ENCODE measurements at places on chromosomes 16 and 17.

DNA sequence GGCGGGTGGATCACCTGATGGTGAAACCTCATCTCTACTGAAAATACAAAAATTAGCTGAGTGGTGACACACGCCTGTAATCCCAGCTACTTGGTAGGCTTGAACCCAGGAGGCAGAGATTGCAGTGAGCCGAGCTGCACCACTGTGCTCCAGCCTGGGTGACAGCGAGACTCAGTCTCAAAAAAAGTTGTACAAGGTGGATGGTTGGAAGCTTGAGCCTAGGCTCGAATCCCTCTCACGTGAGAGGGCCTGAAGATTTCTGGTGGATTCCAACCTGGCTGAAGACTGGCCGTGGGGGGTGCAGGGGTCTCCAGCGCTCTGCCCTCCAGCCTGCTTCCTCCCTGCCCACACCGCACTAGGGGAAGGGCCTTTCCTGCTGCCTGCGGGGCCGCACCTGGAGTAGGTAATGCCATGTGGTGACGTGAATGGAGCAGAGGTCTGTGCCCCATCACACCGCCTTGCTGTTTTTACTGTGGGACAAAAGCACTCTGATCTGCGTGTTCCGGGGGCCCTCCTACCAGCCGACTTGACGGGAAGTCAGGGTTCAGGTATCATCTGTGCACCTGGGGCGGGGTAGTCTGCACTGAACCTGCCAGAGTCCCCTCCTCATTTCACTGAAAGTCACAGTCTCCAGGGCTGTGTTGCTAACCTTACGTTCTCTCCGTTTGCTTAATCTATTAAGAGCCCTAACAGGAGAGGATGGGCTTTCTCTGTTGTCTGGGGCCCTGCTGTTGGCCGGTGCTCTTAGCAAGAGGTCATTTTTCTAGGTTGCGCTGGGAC, 4.2 kb downstream of the RPL13 start:
- DNase-seq: no peak

GRCh38 chr16:50373780-50374179, 5.0 kb upstream of the BRD7 start:
- DNase-seq: no peak

DNA sequence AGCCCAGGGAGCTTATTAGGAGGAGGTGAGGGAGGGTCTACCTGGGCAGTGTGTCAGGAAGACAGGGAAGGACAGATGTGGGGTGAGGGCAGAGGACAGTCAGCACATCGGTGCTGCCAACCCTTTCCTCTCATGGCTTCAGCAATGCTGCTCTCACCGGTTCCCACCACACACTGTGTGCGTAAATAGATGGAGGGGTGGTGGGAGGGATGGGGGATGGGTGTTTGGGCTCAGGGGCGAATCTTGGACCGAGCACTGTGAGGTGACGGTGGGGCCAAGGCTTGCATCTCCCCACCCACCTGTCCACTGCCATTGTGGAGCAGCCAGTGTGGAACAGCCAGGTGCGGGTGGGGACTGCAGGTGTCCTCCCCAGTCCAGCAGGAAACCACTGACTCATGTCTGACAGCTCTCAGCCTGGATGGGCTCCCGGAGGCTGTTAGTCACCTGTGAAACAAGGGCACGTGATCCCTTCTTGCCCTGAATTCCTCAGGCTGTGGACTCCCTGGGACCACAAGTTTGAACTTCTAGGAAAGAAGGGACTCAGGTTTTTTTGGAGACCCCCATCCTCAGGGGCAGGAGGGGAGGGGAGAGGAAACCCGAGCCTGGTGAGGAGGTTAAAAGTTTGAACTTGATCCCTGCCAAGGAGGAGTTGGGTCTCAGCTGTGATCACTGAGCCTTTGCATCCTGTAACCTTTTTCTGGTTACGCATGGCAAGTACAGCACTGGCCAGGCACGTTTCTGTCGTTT, 42.7 kb upstream of the SMPD3 start:
- DNase-seq: no peak

DNA sequence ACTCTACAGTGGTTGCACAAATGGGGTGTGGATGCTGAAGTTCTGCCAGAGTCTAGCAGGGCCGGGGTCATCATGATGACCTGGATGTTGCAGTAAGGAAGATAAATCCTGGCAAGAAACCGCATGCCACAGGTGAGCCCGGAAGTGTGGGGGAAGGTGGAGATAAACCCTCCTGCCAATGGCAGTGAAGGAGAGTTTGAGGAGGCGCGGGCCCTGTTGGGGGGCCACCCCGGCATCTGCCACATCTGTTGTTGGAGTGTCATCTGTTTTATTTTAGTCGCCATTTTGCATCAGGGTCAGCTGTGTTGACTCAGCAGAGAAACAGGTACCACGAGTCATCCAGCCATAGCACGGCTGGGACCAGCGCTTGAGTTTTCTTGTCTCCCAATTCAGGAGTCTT, 173.8 kb upstream of the CHMP6 start:
- peak; percentile 57 for DNase-seq

DNA sequence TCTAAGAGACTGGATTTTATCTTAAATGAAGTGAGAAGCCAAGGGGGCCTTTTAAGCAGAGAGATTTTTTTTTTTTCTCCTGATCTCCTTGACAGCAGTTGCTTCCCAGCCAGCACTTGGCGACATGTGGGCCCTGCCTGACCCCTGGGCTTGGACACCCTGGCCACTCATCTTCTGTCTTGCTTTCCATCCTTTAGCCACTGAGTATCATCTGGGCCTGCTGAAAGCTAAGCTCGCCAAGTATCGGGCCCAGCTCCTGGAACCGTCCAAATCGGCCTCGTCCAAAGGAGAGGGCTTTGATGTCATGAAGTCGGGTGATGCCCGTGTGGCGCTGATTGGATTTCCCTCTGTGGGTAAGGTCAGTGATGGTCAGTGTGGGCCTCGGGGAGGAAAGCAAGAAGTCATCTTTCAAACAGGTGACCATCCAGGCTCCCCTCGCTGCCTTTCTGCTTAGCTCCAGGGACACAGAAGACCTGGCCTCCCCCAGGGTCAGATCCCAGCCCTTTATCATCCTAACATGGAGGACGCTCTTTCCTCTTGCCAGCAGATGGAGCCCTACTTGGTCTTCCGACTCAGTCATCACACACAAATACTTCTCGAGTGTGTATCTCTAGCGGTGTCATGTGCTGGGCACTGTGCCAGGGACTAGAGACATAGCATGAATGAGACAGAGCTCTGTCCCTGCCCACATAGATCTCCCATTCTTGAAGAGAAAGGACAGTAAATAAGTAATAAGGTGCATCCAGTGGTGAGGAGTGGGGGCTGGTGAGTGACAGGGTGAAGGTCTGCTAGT, 6.1 kb downstream of the DRG2 start:
- peak; percentile 68 for DNase-seq

- no peak for DNase-seq
Observed at GRCh38 chr17:75262112-75262606, 480 bp downstream of the MRPS7 start.

DNA sequence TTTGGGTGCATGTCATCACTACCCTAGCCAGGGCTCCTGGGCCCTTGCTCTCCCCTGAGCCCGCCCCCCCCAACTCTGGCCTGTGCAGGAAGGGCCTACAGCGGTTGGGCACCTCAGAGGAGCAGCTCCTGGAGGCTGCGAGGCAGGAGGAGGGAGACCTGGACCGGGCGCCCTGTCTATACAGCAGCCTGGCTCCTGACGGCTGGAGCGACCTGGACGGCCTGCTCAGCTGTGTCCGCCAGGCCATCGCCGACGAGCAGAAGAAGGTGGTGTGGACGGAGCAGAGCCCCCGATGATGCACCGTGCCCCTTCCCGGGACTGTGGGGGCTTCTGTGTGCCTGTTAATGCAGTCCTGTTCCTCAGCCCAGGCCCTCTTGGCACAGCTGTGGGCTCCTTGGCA, 12.1 kb downstream of the SGSH start:
- DNase-seq: no peak

DNA sequence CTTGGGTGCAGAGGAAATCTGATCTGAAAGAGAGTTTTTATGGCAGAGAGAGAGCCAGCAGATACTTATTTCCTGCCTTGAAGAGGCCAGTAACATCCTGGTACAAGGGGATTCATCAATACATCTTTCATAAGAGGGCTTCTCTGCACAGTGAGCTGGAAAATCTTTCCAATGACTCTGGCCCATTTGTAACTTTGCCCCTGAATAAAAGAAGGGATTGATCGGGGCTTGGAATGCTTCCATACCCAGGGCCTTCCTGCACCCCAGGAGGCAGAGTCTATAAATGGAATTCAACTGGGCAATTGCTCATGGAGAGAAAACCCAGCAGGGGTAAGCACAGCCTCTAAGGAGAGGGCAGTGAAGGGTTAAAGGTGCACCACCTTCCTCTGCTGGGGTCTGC, 163.3 kb downstream of the XYLT1 start:
- no peak for DNase-seq

DNA sequence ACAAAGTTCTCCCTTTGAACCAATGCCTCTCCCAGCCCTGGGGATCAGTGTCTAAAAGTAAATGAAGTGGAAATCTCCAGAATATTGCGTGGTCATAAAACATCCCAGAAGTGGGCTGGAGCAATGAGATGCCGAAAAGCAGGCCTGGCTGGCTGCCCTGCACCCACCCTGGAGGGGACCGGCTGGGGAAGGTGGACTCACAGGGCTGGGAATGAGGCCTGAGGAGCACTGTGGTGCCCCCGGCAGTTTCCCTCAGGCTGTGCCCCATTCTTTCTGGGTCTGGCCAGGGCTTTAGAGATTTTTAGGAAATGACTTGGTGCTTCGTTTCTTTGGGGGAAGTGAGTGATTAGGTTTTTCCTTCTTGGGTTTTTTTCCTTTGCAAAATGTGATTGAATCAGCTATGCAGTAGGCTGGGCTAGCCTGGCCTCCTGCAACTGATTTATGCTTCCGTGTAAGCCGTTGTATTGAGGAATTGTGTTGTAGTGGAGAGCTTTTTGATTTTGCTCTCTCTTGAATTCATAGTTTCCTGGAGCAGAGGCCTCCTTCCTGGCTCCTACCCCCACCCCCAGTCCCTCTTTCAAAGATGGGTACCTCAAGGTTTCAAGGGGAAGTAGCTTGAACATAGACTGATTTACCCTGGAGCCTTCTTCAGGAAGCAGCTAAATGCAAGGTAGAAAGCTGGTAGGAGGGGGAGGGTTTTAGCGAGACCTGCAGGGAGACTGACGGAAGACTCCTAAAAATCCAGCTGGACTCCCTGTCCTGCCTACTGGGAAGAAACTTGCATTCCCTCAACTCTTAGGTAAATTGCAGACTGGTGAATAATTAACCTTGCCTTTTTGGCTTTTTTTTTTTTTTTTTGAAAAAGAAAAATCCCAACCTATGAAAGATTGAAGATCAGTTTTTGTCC, 170.2 kb downstream of the RAB11FIP4 start:
- peak; percentile 58 for DNase-seq

DNA sequence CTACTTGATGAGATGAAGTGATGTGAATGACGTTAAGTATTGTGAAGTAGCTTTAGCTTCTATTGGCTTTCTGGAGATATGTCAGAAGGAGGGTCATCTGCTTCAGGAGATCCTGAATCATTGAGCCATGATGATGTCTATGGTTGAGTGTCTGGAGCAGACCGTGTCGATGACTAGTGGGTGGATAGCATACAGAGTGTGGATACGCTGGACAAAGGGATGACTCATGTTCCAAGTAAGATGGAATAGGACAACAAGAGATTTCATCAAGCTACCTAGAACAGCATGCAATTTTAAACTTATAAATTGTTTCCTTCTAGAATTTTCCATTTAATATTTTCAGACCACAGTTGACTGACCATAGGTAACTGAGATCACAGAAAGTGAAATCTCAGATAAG, 116.1 kb upstream of the RBBP6 start:
- DNase-seq: no peak

- DNase-seq: peak; percentile 34
Observed at GRCh38 chr16:28491230-28491969, 474 bp downstream of the CLN3 start.

DNA sequence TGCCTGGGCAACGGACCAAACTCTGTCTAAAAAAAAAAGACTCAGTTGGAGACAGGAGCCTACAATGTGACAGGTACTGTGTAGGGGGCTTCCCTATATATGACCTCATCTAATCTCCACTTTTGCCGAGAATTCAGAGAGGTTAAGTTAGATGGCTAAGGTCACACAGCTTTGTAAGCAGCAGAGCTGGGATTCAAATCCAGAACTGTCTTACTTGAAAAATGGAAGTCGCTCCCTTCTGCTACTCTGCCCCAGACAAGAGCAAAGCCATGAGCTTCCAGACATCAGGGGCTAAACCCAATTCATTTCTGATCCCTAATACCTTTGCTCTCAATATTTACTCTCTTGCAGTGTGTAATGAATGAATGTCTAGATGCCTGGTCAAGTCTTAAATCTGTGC, 41.5 kb upstream of the ABCC12 start:
- no peak for DNase-seq

GRCh38 chr17:73007407-73007806, 85.1 kb downstream of the SLC39A11 start:
- DNase-seq: no peak

DNA sequence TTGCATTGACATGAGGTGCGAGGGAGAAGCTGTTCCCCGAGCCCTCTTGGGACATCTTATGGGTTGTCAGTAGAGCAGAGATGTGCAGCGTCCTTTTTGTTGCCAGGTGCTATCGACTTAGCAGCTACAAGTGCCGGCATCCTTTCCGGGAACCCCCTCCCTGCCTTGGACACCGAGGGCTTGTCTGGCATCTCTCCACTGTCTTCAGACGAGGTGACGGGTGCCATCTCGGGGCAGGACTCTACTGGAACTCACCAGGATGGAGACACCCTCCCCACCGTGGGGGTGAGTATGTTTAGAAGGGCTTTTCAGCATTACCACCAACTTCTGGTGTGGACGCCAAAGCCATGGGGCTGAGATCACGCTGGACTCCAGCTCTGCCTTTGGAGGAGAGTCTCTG, 11.8 kb upstream of the JPT2 start:
- DNase-seq: no peak

DNA sequence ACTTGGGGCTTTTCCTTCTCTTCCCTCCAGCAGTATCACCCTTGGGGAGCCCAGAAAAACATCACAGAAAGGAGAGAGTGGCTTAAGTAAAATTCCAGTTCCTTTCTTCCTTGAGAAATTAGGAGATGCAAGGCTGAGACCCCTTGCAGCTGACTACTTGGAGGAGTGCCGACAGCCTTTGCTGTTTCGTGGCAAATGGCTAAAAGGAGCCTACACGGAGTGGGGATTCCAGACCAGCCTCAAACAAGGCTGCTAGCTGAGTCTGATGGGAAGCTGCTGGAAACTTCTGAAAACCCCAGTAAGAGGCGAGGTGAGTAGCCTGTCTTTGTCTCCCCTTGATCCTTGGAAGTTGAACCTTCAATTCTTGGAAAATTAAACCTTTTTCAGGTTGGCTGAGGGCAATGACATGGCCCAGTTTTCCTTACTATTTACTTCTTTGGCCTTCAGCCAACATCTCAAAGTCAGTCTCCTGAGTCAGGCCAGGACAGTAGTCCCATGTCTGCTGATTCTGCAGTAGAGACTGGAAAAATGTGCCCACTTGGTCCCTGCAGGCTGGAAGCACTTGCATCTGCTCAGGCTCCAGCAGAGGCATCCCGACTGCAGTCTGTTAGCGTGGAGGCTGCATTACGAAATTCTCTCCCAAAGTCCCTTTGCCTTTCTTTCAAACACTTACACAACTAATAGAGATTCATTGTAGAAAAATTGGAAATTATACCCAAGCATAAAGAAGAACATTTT, 23.4 kb downstream of the SMIM36 start:
- no peak for DNase-seq

- DNase-seq: no peak
Observed at GRCh38 chr16:88651276-88651988, 579 bp upstream of the CYBA start.

All from myocyte (in vitro differentiated cells).